ENCODE measurements at places on chromosomes 16 and 17. TPM values are rescaled to one million over a fixed set of nuclear protein-coding genes. Genes with fewer than 3 reads are reported as not detected.

TEKT5 gene
- not detected for total RNA-seq

KRTAP4-5 gene
- not detected for total RNA-seq

IGFBP4 gene
- total RNA-seq: 6.5 TPM

ZNF598 gene
- total RNA-seq: 177 TPM

MT4 gene
- total RNA-seq: not detected

ZPBP2 gene
- total RNA-seq: not detected

TEX19 gene
- not detected for total RNA-seq

VTN gene
- not detected for total RNA-seq

SCIMP gene
- total RNA-seq: not detected

ALOXE3 gene
- 13.1 TPM for total RNA-seq

KCNG4 gene
- total RNA-seq: not detected

CNTNAP4 gene
- not detected for total RNA-seq

AHSP gene
- not detected for total RNA-seq

KCTD19 gene
- not detected for total RNA-seq

GPR179 gene
- total RNA-seq: 0.09 TPM

ATP2A3 gene
- not detected for total RNA-seq

CES5A gene
- total RNA-seq: not detected

TAC4 gene
- total RNA-seq: not detected

CA4 gene
- total RNA-seq: not detected

GH1 gene
- total RNA-seq: not detected

MSL1 gene
- 62.2 TPM for total RNA-seq

PRR15L gene
- not detected for total RNA-seq

KRTAP9-8 gene
- not detected for total RNA-seq

MEOX1 gene
- total RNA-seq: not detected

AOC3 gene
- 0.44 TPM for total RNA-seq

CPHXL2 gene
- total RNA-seq: not detected

MMP15 gene
- 1.7 TPM for total RNA-seq

CYTH1 gene
- total RNA-seq: 32.8 TPM

SLC47A1 gene
- total RNA-seq: 1.1 TPM

CCL17 gene
- not detected for total RNA-seq

RCVRN gene
- not detected for total RNA-seq

NT5C3B gene
- total RNA-seq: 65.1 TPM

CHAD gene
- not detected for total RNA-seq

NPIPA2 gene
- 7.3 TPM for total RNA-seq

SSTR5 gene
- total RNA-seq: not detected

HES7 gene
- total RNA-seq: 5.9 TPM

SLFN13 gene
- total RNA-seq: 1.7 TPM

CALCOCO2 gene
- 96.1 TPM for total RNA-seq

IRX6 gene
- total RNA-seq: not detected

KRT12 gene
- not detected for total RNA-seq

PRR11 gene
- 35.7 TPM for total RNA-seq

NBR1 gene
- total RNA-seq: 105 TPM

CPNE2 gene
- total RNA-seq: 9.6 TPM

SLC5A10 gene
- 0.16 TPM for total RNA-seq

SMPD3 gene
- 0.25 TPM for total RNA-seq

CA5A gene
- not detected for total RNA-seq

ZP2 gene
- total RNA-seq: not detected

PHF23 gene
- total RNA-seq: 41.8 TPM

TOX3 gene
- not detected for total RNA-seq

FOXF1 gene
- total RNA-seq: not detected

PYY gene
- not detected for total RNA-seq

CACNA1G gene
- not detected for total RNA-seq
